Thoracic aorta endothelial cell (primary cell): ENCODE measurements at places on chromosomes 12 and 14. TPM values are rescaled to one million over a fixed set of nuclear protein-coding genes. Genes with fewer than 3 reads are reported as not detected.

LUM gene
- 1.0 and 2.4 TPM in 2 replicates for total RNA-seq

IFI27L2 gene
- 28.2 and 35.5 TPM in 2 replicates for total RNA-seq

KLHL33 gene
- not detected in 2 replicates for total RNA-seq

CCDC196 gene
- not detected in 2 replicates for total RNA-seq

SIRT4 gene
- total RNA-seq: 0.27 and 0.50 TPM in 2 replicates

TROAP gene
- total RNA-seq: 20.1 and 40.5 TPM in 2 replicates

TPPP2 gene
- not detected in 2 replicates for total RNA-seq

MEG3 gene
- total RNA-seq: 12.7 and 29.7 TPM in 2 replicates

SLC39A2 gene
- total RNA-seq: not detected in 2 replicates

LRIG3 gene
- total RNA-seq: 94.5 and 164 TPM in 2 replicates

RNASE7 gene
- not detected in 2 replicates for total RNA-seq

LBHD2 gene
- total RNA-seq: not detected in 2 replicates

OGFOD2 gene
- 10.4 and 11.8 TPM in 2 replicates for total RNA-seq

TCL1B gene
- total RNA-seq: not detected in 2 replicates

ADAM20 gene
- total RNA-seq: 1.1 and 1.2 TPM in 2 replicates

KRT8 gene
- total RNA-seq: 6.3 and 7.8 TPM in 2 replicates

PTPRB gene
- total RNA-seq: 145 and 173 TPM in 2 replicates

VRTN gene
- total RNA-seq: not detected in 2 replicates

KRT73 gene
- total RNA-seq: not detected in 2 replicates

MPHOSPH9 gene
- 69.7 and 92.2 TPM in 2 replicates for total RNA-seq

IFNG-AS1 gene
- not detected in 2 replicates for total RNA-seq

PUS7L gene
- total RNA-seq: 25.5 and 30.9 TPM in 2 replicates

CDKN1B gene
- 34.4 and 39.9 TPM in 2 replicates for total RNA-seq

PCNX4 gene
- total RNA-seq: 90.8 and 117 TPM in 2 replicates

CLEC4C gene
- total RNA-seq: not detected in 2 replicates

RD3L gene
- not detected in 2 replicates for total RNA-seq

STON2 gene
- 0.29 and 0.40 TPM in 2 replicates for total RNA-seq
